RWPE2 (cell line): ENCODE measurements at places on chromosomes 3 and 15.

- DNase-seq = no peak
These were observed 453.8 kb downstream of the MAGI1 start for GRCh38 chr3:65584913-65585312.

DNA sequence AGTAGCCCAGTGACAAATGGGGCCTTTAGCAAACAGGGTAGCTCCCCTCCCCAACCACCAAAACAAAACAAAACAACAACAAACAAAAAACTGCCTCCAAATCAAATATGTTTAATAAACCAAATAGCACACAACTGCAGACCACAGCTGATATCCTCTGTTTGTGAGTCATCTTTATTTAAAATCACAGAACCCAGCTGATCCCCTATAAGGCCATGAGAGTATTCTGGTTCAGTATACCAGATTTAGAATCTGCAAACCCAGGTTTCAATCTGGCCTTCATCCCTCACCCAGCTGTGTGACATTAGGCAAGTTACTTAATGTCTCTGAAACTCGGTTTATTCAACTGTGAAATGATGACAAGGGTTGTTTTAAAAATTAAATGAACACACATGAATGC is 124.5 kb downstream of the SUCLG2 start:
- DNase-seq = no peak

GRCh38 chr3:14988988-14989394 is 41.6 kb downstream of the NR2C2 start:
- no peak for DNase-seq

DNA sequence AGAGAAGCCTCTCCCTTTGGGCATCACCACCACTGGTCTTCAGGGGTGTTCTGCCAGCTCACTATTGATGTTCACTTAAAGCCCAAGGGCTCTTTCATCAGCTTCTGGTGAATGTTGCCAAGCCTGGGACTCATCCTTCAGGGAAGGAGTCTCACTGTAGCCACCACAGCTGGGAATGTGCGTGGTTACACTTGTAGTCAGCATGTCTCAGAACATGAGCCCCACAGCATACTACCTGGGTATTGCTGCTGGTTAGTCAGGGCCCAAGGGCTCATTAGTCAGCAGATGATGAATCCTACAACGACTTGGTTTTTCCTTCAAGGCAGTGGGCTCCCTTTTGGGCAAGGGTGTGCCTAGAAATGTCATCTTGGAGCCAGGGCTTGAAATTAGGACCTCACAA is 412.9 kb downstream of the VGLL3 start:
- DNase-seq = no peak

DNA sequence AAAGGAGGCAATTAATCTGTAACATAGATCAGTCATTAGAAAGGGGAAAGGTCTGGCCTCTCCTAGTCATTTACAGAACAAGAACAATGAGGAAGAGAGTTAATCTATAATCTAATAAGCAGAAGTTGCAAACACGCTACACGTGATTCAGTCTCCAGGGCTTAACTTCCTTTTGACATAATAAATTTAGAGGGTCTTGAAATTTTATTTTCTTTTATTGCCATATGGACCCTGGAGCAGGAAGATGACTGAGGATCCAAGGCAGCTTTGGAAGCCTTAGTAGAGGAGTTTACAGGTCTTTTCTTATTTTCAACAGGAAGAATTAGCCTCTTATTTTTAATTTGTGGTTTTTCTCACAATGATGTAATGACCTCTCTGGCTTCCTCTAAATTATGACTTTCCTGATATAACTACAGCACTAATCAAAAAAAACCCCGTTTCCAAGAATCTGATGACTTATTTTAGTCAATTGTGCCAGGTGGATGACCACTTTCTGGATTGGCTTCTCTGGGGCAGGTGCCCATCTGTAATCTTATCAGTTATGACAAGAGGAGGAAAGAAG is 32.2 kb downstream of the ADGRG7 start:
- no peak for DNase-seq

- DNase-seq = no peak
These were observed 15.4 kb upstream of the CXCR6 start for GRCh38 chr3:45927881-45928280.

DNA sequence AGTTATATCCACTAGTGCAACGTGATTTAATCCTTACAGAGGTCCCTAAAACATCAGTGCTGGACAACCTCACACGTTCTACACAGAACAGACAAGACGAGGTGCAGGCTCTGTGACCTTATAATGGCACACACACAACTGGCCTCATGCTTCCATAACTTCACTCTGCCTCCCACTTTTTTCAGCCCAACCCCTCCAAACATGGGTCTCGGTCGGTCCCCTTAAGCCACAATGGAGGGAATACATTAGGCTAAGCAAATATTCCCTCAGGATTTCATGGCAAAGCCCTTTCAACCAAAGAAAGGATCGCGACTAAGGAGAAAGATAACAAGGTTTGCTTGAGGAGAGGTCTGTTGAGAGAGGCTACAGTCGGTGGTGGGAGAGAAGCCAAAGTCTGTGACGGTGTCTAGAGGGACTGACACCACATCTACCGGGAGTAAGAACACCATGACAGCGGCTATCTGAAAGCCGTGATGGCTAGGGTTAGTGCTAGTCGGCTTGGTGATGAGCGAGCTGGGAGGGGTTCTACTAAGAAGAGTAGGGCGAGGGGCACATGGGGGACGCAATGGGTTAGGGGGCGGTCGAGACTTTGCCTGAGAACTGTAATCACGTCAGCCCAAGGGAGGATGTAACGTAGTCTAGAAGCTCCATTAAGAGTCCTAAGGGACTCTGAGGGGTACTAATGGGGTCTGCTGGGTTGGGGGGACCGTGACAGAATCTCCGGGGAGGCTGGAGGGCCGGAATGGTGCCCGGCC is 1.0 kb downstream of the MYO9A start:
- no peak for DNase-seq

DNA sequence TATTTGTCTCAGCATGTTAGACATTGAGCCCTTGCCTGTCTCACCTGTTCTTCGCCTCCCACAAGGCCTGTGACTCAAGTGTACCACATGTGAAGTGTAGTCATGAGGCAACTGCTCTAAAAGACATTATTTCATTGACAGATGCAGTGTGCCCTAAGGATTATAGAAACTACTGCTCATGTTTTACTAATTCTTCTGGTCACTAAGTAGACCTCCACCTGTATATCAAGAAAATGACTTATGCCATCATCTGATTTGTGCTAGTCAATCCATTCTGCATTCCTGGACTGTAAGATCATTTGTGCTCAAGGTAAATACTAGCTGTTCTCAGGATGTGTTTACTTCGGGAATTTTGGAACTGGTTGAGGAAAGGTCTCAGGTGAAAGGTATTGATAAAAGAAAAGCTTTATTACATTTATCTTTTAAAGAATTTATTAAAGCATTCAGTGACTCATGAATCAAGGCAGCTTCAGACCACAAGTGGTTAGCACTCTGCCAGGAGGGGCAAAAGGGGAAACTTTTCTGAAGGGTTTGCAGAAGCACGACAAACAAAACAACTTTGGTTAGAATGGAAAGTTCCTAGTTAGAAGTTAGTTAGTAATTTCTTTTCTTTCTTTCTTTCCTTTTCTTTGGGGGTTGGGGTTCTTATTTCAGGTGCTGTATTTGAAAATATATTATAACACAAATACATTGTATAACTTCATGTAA is 465.3 kb upstream of the CBLB start:
- DNase-seq = no peak

DNA sequence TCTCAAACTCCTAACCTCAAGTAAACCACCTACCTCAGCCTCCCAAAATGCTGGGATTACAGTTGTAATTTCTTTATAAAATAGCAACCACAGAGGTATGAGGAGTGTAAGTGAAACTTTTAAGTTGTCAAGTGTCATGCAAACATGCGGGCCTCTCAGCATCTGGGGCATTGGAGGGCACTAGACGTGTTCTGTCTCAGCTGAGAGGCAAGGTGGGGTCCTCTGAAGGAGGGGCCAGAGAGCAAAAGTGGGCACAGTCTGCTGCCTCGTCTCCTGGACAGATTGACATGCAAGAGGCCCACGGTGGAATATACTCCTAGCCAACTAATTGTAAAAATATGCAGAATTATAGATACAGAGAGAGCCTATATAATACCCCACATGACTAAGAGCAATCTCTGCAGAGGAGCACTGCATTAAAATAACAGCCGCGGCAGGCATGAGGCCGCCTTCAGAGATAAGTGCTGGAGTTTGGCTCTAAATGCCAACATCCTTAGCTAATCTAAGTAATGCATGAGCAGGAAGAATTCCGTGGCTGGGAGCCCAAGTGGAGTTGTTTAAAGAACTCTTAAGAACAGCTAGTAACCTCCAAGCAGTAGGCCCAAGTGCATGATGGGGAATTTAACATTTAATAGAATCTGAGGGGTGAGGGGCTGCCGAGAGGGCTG is 87.8 kb upstream of the RNU6-1 start:
- DNase-seq = no peak

GRCh38 chr3:127535901-127536829 is 54.4 kb downstream of the TPRA1 start:
- no peak for DNase-seq

- no peak for DNase-seq
These were observed 94.9 kb upstream of the SLC6A11 start for GRCh38 chr3:10721101-10721500.

GRCh38 chr3:66354001-66354400 is 133.2 kb downstream of the SLC25A26 start:
- DNase-seq = no peak

- DNase-seq = peak; percentile 51
These were observed 16.9 kb upstream of the CORO2B start for GRCh38 chr15:68561901-68562300.

GRCh38 chr3:107579371-107579770 is 56.6 kb downstream of the BBX start:
- no peak for DNase-seq

DNA sequence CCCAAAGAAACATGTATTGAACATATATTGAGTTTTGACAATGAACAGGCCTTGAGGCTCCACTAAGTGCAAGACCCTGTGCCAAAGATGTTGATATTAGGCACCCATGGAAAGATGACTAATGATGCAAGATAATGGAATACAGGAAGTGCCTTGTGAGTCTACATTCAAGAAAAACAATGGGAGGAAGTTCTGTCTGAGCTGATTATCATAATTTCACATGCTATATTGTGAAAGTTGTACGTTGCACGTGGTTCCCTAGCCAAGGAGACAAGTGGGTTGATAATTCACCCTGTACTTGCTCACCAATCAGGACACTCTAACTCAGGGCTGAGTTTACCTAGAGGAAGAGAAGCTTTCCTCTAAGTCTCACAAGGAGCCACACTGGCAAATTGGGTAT is 186.9 kb upstream of the STAC start:
- DNase-seq = no peak

DNA sequence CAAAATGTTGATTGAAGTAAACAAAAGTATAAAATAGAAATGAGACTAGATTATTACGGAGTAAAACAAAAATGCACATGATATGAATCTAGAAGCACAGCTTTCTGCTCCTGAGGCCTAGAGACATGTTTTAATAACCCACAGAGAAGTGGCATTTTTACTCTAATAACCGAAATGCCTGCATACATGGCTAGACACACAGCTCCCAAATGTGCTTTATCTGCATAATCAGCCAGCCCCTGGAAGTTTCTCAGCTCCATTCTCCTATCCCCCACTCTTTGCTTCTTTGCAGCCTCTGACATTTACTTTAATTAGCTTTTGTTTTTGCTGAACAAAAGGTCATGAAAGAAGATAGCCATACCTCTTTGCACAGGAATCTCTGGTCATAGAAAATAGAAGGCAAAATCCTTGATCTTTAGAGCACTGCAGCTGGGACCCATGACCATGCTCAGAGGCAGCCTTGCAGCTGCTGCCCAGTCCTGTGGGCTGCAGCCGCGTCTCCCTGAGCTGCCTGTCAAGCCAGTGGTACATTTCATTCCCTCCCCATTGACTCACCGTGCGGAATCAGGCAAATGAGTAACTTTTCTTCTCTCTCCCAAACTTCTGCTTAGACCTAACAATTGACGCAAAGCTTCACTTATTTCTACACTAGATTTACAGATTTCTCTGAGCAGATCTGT is at the start of gene VEPH1:
Gene VEPH1 (minus strand): TSS at position 501 of the 680 bp plus-strand sequence. CDS start 8,067 bp downstream, outside the sequence.
- no peak for DNase-seq

GRCh38 chr3:122770521-122771202 is 23.0 kb downstream of the HSPBAP1 start:
- no peak for DNase-seq

DNA sequence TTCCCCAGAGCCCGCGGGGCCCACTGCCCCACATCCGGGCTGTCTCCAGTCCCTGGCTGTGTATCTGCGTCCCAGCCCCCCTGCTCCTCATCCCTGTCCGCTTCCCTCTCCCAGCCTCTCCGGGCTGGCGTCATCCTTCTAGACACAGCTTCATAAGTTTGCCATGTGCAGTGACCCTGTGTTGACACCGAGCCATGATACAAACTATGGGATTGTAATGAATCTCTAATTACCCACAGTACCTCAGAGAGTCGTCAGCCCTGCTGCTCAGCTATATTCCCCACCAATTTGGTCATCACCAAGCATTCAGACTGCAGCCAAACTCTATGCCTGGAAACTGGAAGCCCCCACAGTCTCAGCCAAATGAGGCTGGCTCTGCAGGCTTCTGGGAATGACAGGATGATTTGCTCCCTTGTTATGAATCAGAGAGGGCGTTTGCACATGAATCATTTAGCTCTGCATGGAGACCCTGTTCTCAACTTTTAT is 466.1 kb upstream of the ATP11B start:
- no peak for DNase-seq

- DNase-seq = no peak
These were observed 29.6 kb downstream of the LRRFIP2 start for GRCh38 chr3:37144806-37145205.

DNA sequence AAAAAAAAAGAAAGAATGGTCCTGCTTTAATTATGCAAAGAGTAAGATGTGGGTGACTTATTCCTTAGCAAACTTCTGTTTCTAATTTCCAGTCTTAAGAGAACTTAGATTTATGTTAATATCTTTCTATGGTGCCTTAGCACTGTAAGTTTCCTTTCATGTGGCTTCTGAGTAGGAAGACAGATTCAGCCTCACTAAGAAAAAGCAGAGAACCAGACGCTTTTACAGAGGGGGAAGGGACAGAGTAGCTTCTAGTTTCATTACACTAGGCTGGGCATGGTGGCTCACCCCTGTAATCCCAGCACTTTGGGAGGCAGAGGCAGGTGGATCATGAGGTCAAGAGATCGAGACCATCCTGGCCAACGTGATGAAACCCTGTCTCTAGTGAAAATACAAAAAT is 95.0 kb downstream of the DHX30 start:
- no peak for DNase-seq

DNA sequence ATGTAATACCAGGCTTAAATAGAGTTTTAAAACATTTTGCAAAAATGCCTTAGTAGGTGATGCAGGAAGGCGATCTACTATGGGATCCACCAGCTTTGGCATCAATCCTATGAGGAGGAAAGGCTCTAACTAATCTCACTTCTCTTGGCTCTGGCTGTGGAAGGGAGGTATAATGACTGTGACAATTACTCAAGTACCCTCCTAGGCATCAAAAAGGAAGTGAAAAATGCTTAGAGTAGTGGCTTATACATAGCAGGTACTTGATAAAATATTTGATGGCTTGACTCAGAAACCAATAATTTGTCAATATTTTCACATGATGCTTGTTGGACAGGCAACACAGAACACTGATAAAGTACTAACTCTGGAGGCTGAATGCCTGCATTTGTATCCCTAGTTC is 34.1 kb upstream of the SERPINI2 start:
- DNase-seq = no peak

- no peak for DNase-seq
These were observed 157.8 kb downstream of the TIGIT start for GRCh38 chr3:114451561-114452018.

- DNase-seq = no peak
These were observed 165.1 kb upstream of the COL8A1 start for GRCh38 chr3:99473321-99473751.

- DNase-seq = no peak
These were observed 18.9 kb downstream of the NR1I2 start for GRCh38 chr3:119800844-119801243.
